ENCODE measurements at places on chromosomes 13 and 19.

- no peak overlapping the region for H3K4me3 ChIP-seq
- H3K27me3 ChIP-seq = no peaks in the 10 kb centered on the region
- H3K27ac ChIP-seq = peak overlapping the region; percentile 66
These were observed 38.0 kb downstream of the PHF11 start for GRCh38 chr13:49533591-49534269.

DNA sequence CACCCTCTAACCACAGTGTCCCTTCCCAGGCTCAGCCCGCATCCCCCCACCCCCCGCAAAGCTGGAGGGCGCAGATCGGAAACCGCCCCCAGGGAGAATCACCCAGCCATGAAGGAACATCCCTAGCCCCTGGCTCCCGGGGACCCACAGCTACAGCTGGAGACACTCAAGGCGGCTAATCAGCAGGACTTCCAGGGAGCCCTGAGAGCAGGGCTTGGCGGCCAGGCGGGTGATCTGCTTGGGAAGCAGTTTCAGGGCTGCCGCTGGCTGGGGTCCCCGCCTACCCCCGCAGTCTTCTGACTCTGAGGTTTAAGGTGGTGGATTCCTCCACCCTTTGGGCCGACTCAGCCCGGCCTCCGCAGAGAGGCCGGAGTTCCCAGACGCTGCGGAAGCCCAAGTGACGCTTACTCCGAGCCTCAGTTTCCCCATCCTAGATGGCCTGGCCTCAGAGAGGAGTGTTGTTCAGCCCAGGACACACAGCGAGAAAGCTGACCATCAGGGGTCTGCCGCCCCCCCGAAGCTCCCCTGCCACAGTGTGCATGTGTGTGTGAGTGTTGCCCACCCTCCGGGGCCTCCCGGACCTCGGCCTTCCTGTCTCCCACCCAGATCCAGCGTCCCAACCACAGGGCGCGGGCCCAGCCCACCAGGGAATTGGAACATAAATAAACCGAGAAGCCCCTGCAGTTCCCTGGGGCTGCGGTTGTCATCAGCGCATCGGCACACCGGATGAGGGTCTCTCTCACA, 9.8 kb downstream of the FUT6 start:
- peak; percentile 22 for DNase-seq
- H3K4me1 ChIP-seq = peaks cover 33% of the 10 kb centered on the region
- peak overlapping the region; percentile 64 for H3K27ac ChIP-seq
- peak overlapping the region; percentile 68 for H3K4me3 ChIP-seq

- H3K27ac ChIP-seq = peak overlapping the region; percentile 81
- H3K36me3 ChIP-seq = no peaks in the 10 kb centered on the region
- peaks cover 7% of the 10 kb centered on the region for H3K4me1 ChIP-seq
- H3K4me3 ChIP-seq = no peak overlapping the region
These were observed 5.8 kb upstream of the KMT5C start for GRCh38 chr19:55333870-55334269.

- DNase-seq = no peak
- peaks cover 39% of the 10 kb centered on the region for H3K27me3 ChIP-seq
- no peaks in the 10 kb centered on the region for H3K4me1 ChIP-seq
These were observed 73.5 kb upstream of the GJB6 start for GRCh38 chr13:20305587-20305986.

- no peak for DNase-seq
- no peaks in the 10 kb centered on the region for H3K27me3 ChIP-seq
- H3K4me3 ChIP-seq = peak overlapping the region; percentile 92
- H3K27ac ChIP-seq = no peak overlapping the region
- H3K36me3 ChIP-seq = peaks cover 21% of the 10 kb centered on the region
These were observed 493 bp downstream of the YIPF2 start for GRCh38 chr19:10927730-10928562.

DNA sequence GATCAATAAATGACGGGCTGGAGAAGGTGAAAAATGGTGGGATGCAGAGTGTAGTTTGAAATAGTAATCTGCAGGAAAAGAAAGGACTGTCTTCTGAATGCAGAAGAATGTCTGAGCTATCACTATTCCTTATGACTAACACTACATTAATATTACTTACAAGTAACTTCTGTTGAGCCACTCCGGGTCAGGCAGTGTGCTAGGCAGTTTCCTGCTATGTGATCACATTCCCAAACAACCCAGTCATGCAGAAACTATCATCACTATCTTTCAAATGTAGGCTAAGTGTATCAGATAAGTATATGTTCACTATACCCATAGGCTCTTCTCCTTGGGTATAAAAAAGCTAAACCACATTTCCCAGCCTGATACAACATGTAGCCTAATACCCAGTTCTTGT, 6.6 kb downstream of the ZNF599 start:
- peaks cover 4% of the 10 kb centered on the region for H3K27me3 ChIP-seq
- H3K4me1 ChIP-seq = peaks cover 3% of the 10 kb centered on the region
- DNase-seq = no peak

DNA sequence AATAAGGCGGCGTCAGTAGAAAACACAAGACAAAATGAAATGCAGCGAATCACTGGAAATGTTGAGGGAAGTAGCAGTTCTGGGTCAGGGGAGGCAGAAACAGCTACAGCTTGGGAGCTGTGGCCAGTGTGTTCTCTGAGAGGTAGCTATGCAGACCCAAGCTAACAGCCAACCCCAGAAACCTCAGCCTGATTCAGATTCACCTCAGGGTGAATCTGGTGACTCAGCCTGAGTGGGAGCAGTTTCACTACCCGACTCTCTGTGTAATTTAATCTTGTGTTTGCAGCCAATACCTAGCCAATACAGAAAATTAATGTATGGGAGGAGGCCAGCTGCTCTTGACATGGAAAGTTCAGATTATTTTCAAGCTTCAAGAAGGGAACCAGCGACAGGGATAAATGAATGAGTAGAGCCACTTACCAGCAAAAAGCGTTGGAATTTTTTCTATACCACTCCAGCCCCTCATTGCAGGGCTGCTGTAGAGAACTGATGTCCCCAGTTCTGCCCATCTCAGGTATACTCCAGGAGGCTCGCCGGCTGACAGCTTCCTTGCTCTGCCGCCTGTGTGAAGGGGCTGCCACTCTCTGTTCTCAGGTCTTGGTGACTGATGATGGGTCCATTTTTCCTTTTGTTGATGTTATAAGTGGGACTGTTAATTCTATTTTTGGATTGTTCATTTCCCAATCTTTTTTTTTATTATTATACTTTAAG, 8.9 kb downstream of the IGFL3 start:
- no peak overlapping the region for H3K4me3 ChIP-seq
- H3K4me1 ChIP-seq = peaks cover 10% of the 10 kb centered on the region
- peaks cover 4% of the 10 kb centered on the region for H3K36me3 ChIP-seq
- DNase-seq = no peak
- H3K27ac ChIP-seq = no peak overlapping the region

GRCh38 chr19:5929625-5930024, 15.6 kb downstream of the CAPS start:
- H3K27ac ChIP-seq = peak overlapping the region; percentile 32
- peaks cover 60% of the 10 kb centered on the region for H3K36me3 ChIP-seq
- no peak for DNase-seq
- peaks cover 94% of the 10 kb centered on the region for H3K4me1 ChIP-seq

GRCh38 chr13:31350560-31350959, 150.8 kb downstream of the B3GLCT start:
- no peak overlapping the region for H3K4me3 ChIP-seq
- no peak for DNase-seq
- H3K4me1 ChIP-seq = peaks cover 22% of the 10 kb centered on the region
- H3K36me3 ChIP-seq = peaks cover 6% of the 10 kb centered on the region
- H3K27me3 ChIP-seq = peaks cover 4% of the 10 kb centered on the region

GRCh38 chr13:45137526-45137925, 17.2 kb downstream of the GTF2F2 start:
- H3K4me3 ChIP-seq = no peak overlapping the region
- peaks cover 30% of the 10 kb centered on the region for H3K36me3 ChIP-seq
- no peak for DNase-seq
- no peak overlapping the region for H3K27ac ChIP-seq

- no peak overlapping the region for H3K4me3 ChIP-seq
- H3K27ac ChIP-seq = no peak overlapping the region
- H3K4me1 ChIP-seq = no peaks in the 10 kb centered on the region
- no peaks in the 10 kb centered on the region for H3K36me3 ChIP-seq
- H3K27me3 ChIP-seq = peaks cover 5% of the 10 kb centered on the region
These were observed 25.9 kb downstream of the FAM216B start for GRCh38 chr13:42807241-42807640.

GRCh38 chr19:5943623-5944022, 29.6 kb downstream of the CAPS start:
- H3K27me3 ChIP-seq = no peaks in the 10 kb centered on the region
- H3K36me3 ChIP-seq = peaks cover 36% of the 10 kb centered on the region
- peak overlapping the region; percentile 87 for H3K27ac ChIP-seq
- H3K4me3 ChIP-seq = no peak overlapping the region
- no peak for DNase-seq
- H3K4me1 ChIP-seq = peaks cover 89% of the 10 kb centered on the region

- peaks cover 17% of the 10 kb centered on the region for H3K36me3 ChIP-seq
- H3K4me1 ChIP-seq = peaks cover 62% of the 10 kb centered on the region
- no peak for DNase-seq
These were observed 1.3 kb upstream of the ISYNA1 start for GRCh38 chr19:18439025-18439909.

- H3K4me3 ChIP-seq = no peak overlapping the region
- DNase-seq = no peak
- no peaks in the 10 kb centered on the region for H3K4me1 ChIP-seq
These were observed 5.6 kb downstream of the C5AR1 start for GRCh38 chr19:47315125-47315821.

DNA sequence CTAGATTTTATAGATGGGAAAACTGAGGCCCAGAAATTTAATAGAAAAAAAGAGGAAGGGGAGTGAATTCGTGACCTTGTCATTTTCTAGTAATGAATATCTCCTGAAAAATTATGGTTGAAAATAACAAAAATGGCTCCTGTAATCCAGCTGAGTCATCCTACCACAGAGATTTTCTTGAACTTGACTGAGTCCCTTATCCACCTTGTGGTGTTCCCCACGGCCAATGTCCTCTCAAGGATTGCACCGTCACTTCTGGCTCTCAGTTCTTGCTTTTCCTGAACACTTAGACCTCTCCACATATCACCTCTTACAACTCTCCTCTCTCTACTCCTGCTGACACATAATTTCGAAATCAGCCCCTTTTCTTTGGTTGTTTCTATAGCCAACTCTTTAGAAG, 1.2 kb upstream of the KATNAL1 start:
- peaks cover 6% of the 10 kb centered on the region for H3K27me3 ChIP-seq
- peak overlapping the region; percentile 53 for H3K4me3 ChIP-seq
- no peak for DNase-seq
- no peaks in the 10 kb centered on the region for H3K36me3 ChIP-seq

- no peak for DNase-seq
- H3K27ac ChIP-seq = peak overlapping the region; percentile 25
- no peak overlapping the region for H3K4me3 ChIP-seq
- no peaks in the 10 kb centered on the region for H3K36me3 ChIP-seq
- no peaks in the 10 kb centered on the region for H3K4me1 ChIP-seq
These were observed 3.9 kb downstream of the IGSF23 start for GRCh38 chr19:44617110-44617880.

GRCh38 chr19:19866611-19867248, 1.0 kb downstream of the ZNF253 start:
- H3K4me3 ChIP-seq = peak overlapping the region; percentile 98
- peaks cover 6% of the 10 kb centered on the region for H3K27me3 ChIP-seq
- H3K36me3 ChIP-seq = peaks cover 72% of the 10 kb centered on the region
- peak overlapping the region; percentile 100 for H3K27ac ChIP-seq

- H3K36me3 ChIP-seq = peaks cover 12% of the 10 kb centered on the region
- H3K4me1 ChIP-seq = no peaks in the 10 kb centered on the region
- H3K4me3 ChIP-seq = no peak overlapping the region
- DNase-seq = no peak
These were observed 87.9 kb downstream of the DIAPH3 start for GRCh38 chr13:60075850-60076249.

- no peak for DNase-seq
- H3K27me3 ChIP-seq = no peaks in the 10 kb centered on the region
- H3K4me3 ChIP-seq = no peak overlapping the region
These were observed 553.2 kb downstream of the TUBA3C start for GRCh38 chr13:18628428-18628827.

DNA sequence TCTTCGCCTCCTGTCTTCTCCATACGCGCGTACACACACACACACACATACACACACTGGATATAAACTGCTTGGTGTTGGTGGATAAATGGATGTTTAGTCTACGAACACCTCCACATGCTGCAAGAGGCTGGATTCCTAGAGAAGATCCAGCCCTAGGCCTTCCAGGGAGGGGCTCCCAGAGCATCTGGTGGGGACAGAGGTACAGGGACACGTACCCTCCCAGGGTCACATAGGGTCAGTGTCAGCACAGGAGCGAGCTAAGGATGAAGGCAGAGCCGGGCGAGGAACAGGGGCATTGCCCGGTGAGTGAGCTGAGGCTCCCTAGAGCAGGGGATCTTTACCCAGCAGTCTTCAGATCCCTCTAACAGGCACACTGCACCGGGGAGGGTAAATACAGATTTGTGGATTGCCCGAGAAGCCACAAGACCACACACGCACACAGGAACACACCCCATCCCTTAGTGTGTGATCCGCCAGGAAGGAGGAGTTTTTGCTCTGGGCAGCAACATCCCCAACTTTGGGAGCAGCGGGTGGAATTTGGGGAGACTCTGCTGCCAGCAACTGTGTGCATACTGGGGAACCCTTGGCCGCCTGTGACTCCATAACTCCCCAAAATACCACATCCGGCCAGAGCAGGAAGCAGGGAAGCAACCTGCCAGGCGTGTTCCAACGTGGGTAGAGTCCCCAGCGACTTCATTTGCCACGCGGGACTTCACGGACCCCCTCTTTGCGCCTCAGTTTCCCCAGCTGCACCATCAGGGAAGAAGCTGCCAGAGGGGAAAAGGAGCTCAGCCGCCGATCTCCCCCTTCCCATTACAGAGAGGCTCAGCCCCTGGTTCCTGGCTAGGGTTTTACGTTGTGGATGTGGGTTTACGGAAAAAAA, 5.8 kb upstream of the TLE2 start:
- H3K27me3 ChIP-seq = peaks cover 94% of the 10 kb centered on the region
- DNase-seq = no peak

DNA sequence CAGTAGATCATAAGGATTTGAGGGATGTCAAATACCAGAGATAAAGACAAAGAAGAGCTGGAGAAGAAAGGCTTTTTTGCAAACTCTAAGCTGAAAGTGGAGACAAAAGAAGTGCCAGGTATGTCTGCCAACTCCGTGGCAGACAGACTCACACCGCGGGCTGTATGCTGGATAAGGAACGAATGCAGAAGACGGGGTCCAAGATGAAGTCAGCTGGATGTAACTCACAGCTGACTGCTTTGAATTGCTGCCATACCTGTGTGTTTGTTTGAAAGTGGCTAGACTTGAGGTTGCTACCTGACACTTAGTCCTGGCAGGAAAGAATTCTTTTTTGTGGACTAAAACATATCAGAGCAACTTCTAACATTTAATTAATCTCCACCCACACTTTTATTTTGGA, 398.8 kb downstream of the DLEU7 start:
- no peak overlapping the region for H3K27ac ChIP-seq
- DNase-seq = no peak
- no peaks in the 10 kb centered on the region for H3K36me3 ChIP-seq
- peaks cover 34% of the 10 kb centered on the region for H3K4me1 ChIP-seq
- H3K27me3 ChIP-seq = no peaks in the 10 kb centered on the region

DNA sequence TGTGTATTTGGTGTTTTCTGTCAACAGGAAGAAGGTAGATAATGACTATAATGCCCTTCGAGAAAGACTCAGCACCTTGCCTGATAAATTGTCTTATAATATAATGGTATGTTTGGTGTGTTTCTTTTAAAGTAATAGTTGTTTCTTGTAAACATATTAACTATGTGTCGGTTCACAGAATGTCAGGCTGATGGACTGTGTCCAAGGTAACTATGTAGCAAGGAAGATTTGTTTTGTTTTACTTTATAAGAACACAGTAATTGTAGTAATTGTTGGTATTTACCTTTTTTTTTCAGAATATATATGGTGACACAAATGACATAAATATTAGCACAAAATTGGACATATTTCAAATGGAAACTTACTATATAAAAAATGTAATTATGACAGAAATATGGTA, 43.2 kb downstream of the URI1 start:
- no peak for DNase-seq
- no peak overlapping the region for H3K27ac ChIP-seq
- H3K36me3 ChIP-seq = peaks cover 65% of the 10 kb centered on the region
- peaks cover 6% of the 10 kb centered on the region for H3K4me1 ChIP-seq

All from nephron progenitor cell (in vitro differentiated cells).